ENCODE measurements at places on chromosomes 11 and 22.

GRCh38 chr11:31996159-31996881 is 94.6 kb upstream of the RCN1 start:
- no peak for DNase-seq

DNA sequence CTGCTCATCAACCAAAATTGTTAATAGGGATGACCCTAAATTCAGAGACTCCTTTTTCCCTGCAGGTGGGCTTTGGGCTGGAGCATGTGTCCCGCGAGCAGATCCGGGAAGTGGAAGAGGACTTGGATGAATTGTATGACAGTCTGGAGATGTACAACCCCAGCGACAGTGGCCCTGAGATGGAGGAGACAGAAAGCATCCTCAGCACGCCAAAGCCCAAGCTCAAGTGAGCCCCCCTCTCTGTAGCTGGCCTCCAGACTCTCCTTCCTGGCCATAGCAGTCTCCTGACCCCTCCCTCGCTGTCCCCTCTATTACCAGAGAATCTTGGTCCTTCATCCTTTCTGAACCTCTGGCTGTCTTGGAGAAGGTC is 47.9 kb upstream of the RAB1B start:
- no peak for DNase-seq

DNA sequence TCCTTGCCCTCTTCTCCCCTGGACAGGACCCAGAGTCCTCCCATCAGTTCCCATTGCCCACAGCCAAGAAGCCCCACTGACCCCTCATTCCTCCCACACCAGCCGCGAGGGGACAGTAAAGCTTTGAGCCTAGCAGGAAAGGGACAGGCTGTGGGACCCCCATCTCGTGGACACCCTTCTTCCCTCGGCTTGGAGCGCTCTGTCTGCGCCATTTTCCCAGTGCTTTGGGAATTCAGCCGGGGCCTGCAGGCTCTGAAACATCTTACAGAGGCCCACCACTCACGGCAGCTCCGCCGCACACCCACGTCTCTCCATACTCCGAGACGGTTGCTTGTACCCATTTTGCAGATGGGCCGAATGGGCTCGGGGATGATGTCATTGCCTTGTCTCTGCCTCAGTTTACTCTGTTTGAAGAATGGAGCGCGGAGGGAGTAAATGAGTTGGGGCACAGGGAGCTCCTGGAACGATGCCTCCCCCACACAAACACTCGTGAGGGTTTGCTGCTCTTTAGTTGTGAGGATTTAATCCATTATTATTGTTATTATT is 447.7 kb downstream of the TBC1D22A start:
- no peak for DNase-seq

DNA sequence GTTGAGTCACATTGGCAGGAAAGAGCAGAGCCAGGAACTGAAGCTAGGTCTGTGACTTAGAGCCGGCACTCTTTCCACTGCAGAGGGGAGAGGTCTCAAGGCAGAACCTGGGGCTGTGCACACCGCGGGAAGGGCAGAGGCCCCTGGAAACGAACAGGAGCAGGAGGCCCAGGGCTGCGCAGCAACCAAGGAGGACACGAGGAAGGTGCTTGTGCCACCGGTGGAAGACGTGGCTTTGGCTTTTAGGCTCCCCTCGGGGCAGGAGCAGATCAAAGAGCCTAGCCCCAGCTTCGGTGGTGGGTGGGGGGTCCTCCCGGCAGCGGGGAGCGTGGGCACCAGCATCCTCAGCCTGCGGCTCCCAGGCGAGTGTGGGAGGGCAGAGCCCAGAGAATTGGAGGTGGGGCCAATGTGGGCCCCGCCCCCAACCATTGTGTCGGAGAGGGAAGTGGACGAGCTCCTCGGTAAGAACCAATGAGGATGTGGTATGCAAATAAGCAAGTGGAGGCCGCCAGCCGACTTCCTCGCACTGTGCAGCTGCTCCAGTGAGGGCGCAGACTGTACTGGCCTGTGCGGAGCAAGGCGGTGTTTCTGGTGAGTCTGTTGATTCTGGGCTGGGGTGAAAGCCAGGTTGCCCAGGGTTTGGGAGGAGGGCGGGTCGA is at the start of gene CCDC116:
Gene CCDC116, plus strand, starts transcription at position 524 of the 659 bp plus-strand sequence. CDS start 422 bp downstream, outside the sequence.
- peak; percentile 65 for DNase-seq

- no peak for DNase-seq
Measured at GRCh38 chr11:27255447-27255828, 107.6 kb downstream of the CCDC34 start.

- DNase-seq = peak; percentile 41
Measured at GRCh38 chr11:120235024-120235628, 4.8 kb upstream of the POU2F3 start.

- no peak for DNase-seq
Measured at GRCh38 chr11:69887841-69888427, 68.7 kb upstream of the FGF3 start.

DNA sequence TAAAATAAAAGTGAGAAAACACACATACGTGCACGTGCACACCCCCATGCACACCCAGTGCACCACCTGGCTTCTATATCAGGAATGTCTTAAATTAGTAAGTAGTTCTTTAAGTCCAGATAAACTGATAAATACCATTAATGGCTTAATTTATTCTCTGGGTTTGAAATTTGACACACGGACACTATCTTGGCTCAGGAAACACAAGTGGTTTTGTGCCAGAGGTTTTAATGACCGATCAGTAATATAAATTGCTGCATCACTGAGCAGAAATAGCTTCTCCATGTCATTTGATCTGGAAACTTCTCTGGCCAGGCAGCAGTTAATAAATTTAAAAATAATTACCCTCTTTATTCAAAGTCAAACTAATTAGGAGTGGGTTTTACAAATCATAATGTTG is 101.5 kb upstream of the NNMT start:
- DNase-seq = no peak

- peak; percentile 67 for DNase-seq
Measured at GRCh38 chr11:62542750-62543567, 3.6 kb downstream of the AHNAK start.

DNA sequence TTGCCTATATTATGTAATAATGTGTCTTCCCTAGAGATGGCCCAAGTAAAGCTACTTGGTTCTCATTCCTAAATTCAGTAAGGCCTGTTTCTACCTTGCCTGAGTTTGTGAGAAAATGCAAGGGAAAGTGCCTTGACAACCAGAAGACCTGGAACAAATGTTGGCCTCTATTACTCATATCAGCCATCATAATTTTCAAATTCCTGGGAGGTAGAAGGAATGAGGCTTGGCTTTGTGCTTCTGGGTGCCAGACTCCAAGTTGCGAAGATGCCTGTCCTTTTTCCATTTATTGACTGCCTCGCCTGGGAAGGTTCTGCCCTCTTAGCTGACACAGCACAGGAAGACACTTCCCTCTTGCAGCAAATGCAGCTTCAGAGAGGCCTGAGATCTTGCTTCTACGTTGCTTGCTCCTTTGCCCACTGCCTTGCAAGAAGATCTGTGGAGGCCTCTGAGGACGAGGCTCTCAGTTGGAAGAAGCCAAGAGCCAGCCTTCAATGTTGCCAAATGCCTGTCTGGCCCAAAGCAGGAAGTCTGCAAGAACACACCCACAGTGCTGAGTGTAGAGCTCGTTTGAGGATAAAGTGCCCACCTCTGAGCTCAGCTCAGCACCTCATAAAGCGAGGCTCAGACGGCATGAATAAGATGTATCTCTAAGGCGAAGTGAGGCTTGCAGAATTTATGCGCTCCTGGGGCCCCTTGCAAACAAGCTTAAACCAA is 120.1 kb downstream of the GALNT18 start:
- no peak for DNase-seq
